ENCODE measurements at places on chromosomes 12 and 14.

DNA sequence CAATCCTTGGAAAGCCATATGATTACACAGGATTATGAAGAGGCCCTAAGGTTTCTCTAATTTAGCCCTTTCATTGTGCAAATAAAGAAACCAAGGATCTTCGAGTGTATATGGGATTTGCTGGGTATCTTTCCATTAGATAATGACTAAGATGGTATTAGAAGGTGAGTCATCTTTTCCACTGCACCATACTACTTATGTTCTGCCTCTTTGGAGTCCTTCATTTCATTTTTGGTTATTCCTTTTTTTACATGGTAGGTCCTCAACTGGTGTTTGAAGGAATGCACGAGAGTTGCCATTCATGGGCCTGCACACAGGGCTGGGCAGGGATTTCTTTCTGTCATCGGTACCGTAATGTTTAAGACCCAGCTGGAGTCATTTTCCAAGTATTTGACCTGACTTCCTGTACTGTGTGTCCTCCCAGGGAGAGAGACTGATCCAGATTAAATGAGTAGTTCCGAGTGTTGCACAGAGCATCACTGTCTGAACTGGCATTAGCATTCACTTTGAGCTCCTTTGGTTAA, 85.7 kb downstream of the BORCS5 start:
- H3K36me3 ChIP-seq, result peaks cover 2% of the 10 kb centered on the region
- H3K27me3 ChIP-seq, result no peaks in the 10 kb centered on the region
- H3K27ac ChIP-seq, result peak overlapping the region; percentile 71
- H3K4me3 ChIP-seq, result no peak overlapping the region

- H3K36me3 ChIP-seq, result no peaks in the 10 kb centered on the region
- H3K27me3 ChIP-seq, result no peaks in the 10 kb centered on the region
- peaks cover 4% of the 10 kb centered on the region for H3K4me1 ChIP-seq
- no peak overlapping the region for H3K4me3 ChIP-seq
- no peak for DNase-seq
Observed at GRCh38 chr12:92466391-92467305, 236.1 kb upstream of the PLEKHG7 start.

- H3K27me3 ChIP-seq, result peaks cover 2% of the 10 kb centered on the region
- H3K4me1 ChIP-seq, result no peaks in the 10 kb centered on the region
- no peak for DNase-seq
- H3K4me3 ChIP-seq, result no peak overlapping the region
- H3K36me3 ChIP-seq, result no peaks in the 10 kb centered on the region
Observed at GRCh38 chr14:54335569-54336155, 61.1 kb upstream of the CDKN3 start.

GRCh38 chr12:9256341-9256740, 48.1 kb upstream of the PZP start:
- H3K36me3 ChIP-seq, result no peaks in the 10 kb centered on the region
- H3K4me3 ChIP-seq, result no peak overlapping the region
- no peaks in the 10 kb centered on the region for H3K4me1 ChIP-seq

DNA sequence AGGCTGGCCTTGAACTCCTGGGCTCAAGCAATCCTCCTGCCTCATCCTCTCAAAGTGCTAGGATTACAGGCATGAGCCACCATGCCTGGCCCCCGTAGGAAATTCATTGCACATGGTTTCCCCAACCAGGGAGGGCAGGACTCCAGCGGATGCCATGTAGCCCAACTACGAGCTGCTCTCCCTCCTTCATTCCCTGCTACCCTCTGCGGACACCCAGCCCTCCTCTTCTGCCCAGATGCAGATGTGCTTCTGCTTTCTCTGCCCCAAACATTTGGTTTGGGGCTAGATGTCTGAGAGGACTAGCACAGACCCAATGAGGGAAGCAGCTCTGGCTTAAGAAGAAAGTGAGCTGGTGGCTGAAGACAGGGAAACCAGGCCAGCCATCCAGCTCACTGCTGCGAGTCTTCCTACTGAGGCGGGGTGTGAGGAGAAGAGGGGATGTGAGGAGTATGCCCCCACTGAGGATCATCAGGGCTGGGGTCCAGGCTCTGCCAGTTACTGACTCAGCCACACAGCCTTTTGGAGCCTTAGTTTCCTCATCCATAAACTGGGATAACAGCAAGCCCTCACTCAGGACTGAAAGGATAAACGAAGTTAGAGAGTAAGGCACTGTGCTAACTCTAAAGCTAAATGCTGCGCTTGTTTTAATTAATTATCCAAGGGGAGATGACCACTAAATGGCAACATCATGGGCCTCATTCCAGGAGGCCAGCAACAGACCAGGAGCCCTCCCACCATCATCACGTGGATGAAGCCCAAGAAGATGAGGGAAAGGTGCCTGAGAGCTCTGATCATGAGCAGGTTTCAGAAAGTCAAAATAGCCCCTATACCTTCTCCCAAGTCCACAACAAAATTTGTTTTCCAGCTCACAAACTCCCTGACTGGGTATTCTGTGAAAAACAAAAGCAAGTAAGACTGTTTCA, 10.9 kb downstream of the CTDSP2 start:
- no peaks in the 10 kb centered on the region for H3K36me3 ChIP-seq
- H3K27me3 ChIP-seq, result no peaks in the 10 kb centered on the region
- no peak overlapping the region for H3K27ac ChIP-seq
- no peak for DNase-seq
- peak overlapping the region; percentile 66 for H3K4me3 ChIP-seq

DNA sequence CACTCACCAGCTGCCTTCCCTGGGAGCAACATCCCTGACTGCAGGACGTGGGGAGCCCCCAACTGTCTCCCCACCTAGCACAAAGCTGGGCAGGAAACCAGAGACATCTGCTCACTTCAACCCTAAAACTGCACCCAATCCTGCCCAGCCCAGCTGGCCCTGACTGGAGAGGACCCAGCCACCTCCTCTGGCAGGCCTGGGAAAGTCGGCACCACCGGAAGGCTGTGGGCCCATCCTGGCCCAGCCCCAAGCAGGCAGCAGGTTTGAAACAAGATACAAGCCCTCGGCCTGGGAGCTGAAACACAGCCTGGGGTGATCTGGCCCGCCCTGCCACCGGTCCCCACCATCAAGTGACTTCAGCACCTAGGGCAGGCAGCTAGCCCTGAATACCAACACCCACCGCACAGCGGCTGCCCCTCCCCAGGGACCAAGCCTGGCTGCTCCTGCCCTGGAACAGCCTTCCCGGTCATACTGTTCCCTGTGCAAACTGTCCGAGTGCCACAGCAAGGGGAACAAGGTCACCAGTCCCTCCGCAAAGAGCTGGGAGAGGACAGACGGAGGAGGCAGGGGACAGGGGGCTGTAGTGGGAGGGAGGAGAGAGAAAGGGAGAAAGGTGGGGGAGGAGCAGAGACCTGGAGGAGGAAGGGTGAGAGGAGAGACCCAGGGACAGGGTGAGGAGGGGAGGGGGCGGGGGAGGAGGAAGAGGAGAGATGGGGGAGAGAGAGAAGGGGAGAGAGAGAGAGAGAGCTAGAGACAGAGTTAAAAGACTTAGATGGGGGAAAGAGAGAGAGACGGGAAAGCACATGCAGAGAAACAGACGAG, 115.7 kb downstream of the RFLNA start:
- no peaks in the 10 kb centered on the region for H3K27me3 ChIP-seq
- peaks cover 51% of the 10 kb centered on the region for H3K36me3 ChIP-seq
- H3K4me1 ChIP-seq, result no peaks in the 10 kb centered on the region
- H3K27ac ChIP-seq, result no peak overlapping the region
- H3K4me3 ChIP-seq, result no peak overlapping the region

DNA sequence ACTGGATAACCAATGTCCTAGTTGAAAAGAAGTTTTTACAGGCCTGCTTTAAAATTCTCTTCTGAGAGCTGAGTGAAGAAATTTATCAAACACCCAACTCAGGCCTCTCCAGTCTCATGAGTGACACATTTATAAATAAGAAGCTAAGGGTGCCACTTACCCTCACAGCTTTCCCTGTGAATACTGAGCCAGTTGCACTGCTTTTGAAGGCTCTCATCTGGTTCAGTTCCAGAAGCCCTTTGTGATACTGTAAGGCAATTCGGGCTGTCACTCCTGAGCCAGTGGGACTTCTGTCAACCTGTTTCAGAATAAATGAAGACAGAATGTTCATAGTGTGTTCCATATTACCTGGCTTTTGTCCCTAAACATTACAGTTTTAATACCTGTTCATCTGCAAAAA, 8.5 kb downstream of the L3HYPDH start:
- H3K4me1 ChIP-seq, result peaks cover 5% of the 10 kb centered on the region
- no peak overlapping the region for H3K27ac ChIP-seq
- DNase-seq, result no peak
- H3K36me3 ChIP-seq, result peaks cover 59% of the 10 kb centered on the region

DNA sequence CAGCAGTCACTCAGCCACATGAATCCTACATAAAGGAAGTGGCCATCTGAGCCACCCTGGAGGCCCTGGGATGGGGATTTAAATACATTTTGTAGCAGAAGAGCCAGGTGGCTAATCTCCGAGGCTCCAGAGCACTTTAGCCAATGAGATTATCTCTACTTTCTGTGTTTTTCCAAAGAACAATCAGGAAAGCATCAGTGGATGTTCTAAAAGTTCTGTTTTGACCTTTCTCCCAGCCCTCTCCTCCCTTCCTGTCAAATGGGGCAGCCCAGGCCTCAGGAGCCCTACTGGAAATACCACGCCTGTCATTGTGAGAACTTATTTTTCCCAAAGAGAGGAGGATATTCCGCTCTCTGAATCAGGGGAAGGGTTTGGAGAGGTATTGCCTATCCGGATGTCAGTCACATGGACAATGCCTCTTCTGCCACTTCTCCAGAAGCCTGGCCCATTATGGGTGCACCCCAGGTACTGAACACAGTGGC, 336.8 kb upstream of the FKBP4 start:
- H3K36me3 ChIP-seq, result no peaks in the 10 kb centered on the region
- no peak overlapping the region for H3K27ac ChIP-seq
- no peaks in the 10 kb centered on the region for H3K27me3 ChIP-seq
- peaks cover 15% of the 10 kb centered on the region for H3K4me1 ChIP-seq
- no peak for DNase-seq

DNA sequence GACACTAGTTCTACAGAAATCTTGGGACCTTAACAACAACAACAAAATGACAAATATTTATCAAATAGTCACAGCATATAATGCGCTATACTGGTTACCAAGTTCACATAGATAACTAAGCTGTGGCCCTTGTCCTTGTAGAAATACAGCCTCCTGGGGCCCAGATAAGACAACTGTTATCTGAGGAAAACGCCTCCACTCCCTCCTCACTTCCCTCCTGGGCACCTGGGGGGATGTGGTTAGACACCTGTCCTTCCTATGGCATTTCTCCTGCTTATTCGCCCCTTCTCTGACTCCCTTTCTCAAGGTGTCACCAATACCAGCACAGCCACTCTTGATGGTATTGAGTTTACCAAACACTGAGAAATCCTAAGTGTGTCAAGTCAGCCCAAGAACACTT, 419.4 kb downstream of the RAD51B start:
- DNase-seq, result peak; percentile 25
- H3K4me3 ChIP-seq, result no peak overlapping the region
- no peaks in the 10 kb centered on the region for H3K27me3 ChIP-seq
- H3K36me3 ChIP-seq, result no peaks in the 10 kb centered on the region
- no peak overlapping the region for H3K27ac ChIP-seq

DNA sequence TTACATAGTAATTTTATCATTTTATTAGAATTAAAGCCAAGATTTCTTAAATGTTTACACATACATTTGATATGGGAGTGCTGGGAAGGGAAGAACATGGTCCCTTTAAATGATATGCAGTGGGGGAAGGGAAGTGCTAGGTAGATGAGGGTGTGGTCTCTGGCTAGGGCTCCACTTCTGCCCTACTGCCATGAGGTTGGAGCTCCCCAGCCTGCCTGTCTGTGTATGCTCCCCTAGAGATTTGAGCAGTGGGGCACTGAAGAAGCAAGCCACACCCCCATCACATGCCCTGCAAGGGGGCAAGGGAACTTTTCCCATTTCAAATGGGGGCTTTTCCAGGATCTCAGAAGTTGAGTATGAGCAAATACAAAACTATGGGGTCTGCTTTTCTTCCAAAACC, 25.5 kb downstream of the CLECL1 start:
- no peak for DNase-seq
- peaks cover 13% of the 10 kb centered on the region for H3K4me1 ChIP-seq
- H3K36me3 ChIP-seq, result no peaks in the 10 kb centered on the region
- H3K27me3 ChIP-seq, result no peaks in the 10 kb centered on the region
- H3K4me3 ChIP-seq, result no peak overlapping the region
- H3K27ac ChIP-seq, result no peak overlapping the region

DNA sequence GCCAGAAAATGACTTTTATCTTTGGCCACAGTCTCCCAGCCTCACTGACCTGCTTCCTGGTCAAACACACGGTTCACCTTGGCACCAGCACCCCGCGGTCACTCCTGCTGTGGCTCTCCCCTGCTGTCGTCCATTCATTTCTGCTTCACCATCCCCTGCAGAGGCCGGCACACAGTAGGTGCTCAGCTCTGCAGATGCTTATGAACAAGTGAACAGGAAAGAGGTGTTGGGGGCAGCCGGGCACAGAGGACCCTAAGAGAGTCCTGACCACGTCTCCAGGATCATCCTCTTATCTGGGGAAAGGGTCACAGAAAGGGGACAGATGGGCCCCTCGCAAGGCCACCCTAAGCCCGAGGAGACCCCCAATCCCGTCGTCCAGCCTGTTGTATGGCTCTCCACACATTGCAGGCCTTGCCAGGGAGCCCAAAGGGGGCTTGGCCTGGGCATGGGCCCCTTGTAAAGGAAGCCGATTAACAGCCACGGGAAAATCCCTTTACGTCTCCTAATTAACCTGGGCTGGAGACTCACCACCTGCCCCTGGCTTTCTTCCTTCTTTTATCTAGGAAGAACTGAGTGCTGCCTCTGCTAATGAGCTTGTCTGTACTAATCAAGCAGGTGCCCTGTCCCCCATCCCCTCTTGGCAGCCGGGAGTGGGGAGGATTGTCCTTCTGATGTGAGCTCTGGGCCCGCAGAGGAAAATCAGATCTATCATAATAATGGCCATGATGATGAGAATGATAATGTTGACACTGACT, 119.2 kb downstream of the AACS start:
- no peak overlapping the region for H3K4me3 ChIP-seq
- H3K27ac ChIP-seq, result no peak overlapping the region
- no peaks in the 10 kb centered on the region for H3K36me3 ChIP-seq
- DNase-seq, result no peak

DNA sequence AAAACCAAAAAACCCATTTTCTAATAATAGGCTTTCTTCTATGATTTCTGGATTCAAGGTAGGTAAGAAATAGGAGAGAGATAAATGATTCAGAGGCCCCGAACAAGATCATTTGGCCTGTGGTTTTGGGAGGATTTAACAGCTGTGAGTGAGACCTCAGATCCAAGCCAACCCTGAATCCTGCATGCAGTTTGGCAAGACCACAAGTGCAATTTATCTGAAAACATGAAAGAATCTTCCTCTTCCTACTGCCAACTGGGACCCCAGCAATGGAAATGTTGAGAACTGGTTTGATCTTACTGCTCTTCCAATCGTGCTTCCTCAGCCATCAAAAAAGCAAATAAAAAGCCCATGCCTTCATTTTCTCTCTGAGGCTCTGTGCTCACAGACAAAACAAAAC, 519.7 kb upstream of the TBX3 start:
- no peak overlapping the region for H3K27ac ChIP-seq
- H3K4me1 ChIP-seq, result no peaks in the 10 kb centered on the region

- DNase-seq, result no peak
- H3K4me3 ChIP-seq, result no peak overlapping the region
- H3K27me3 ChIP-seq, result peaks cover 2% of the 10 kb centered on the region
- H3K27ac ChIP-seq, result no peak overlapping the region
- no peaks in the 10 kb centered on the region for H3K36me3 ChIP-seq
- no peaks in the 10 kb centered on the region for H3K4me1 ChIP-seq
Observed at GRCh38 chr12:43396671-43397070, 155.3 kb downstream of the ADAMTS20 start.
